Stimulated activated CD4-positive, alpha-beta T cell treated with anti-CD3 and anti-CD28 coated beads, Interleukin-1b, Interleukin-23, amount 100 ng/mL, for 24 hours (primary cell): ENCODE measurements at places on chromosomes 13 and 19.

DNA sequence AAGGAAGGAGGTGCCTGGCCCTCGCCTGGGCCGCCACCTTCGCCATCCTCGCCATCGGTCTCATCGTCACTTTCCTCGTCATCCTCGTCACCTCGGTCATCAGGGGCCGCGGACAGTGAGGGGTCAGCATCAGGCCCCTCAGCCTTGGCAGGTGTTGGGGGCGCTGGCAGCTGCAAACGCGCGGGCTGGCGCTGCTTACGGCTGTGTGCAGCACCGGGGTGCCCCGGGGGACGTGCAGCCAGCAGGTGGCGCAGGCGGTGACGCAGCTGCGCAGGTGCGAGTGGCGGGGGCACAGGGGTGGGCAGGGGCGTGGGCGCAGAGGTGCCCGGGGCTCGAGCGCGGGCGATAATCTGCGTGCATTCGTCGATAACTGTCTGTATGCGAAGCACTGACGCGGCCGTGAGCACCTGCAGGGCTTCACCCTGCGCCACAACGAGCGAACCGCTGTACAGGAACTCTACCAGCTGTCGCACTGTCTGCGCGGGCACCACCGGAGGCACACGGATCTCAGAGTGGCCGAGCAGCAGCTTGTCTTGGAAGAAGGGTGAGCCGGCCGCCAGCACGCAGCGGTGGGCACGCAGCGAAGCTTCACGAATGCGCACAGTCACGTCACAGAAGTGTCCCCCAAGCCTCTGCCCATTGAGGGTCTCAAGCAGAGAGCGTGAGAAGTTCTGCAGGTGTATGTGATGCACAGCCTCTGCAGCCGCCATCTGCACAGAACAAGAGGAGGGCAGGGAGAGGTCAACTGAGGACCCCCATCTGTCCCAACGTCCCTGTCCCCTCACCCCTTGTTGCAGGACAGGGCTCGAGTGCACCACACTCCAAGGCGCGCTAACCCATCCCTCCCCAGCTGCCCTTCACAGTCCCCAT, 2.4 kb downstream of the ZBTB45 start:
- no peak for DNase-seq

- DNase-seq = no peak
Observed at GRCh38 chr19:459724-460511, 915 bp downstream of the SHC2 start.

DNA sequence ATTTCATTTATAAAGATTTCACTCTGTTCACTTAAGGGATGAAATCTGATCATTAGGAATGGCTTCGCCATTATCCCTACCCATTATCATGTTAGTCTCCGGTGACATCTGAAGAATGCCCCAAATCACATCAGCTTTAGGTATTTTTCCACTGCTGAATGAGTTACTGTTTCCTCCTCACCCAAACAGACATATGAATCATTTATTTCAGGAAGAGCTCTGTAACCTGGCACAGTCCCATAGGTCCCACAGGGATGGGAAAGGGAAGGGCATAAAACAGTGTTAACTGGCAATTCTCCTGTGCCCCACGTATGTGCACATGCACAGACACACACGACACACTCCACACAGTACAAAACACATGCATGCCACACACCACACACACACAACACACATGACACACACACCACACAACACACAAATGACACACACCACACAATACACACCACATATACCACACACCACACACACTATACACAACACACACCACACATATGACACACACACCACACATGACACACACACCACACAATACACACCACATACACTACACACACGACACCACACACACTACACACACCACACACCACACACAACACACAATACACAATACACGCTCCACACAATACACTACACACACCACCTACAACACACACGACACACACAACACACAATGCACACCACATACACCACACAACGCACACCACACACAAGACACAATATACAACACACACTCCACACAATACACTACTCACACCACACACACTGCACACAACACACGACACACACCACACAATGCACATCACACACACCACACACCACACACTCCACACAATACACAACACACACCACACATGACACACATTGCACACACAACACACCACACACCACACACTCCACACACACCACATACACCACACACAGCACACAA, 15.4 kb downstream of the TMEM255B start:
- no peak for DNase-seq

DNA sequence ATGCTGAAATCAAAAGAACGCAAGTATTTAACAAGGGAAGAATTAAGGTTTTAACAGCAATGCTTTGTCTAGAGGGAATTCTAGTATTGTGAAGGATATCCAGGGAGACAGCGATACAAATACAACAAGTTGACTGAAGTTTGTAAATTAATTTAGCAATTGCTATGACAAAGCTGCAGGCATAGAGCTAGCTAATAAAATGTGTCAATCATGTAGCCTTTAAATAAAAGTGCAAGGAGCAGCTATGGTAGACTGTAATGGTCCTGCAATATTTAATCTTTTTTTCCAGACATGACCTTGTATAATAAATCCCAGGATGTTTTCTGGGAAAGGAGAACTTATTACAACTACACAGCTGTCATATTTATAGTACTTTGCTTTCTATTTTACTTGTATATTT, 779.3 kb downstream of the SLITRK5 start:
- DNase-seq = no peak

- no peak for DNase-seq
Observed at GRCh38 chr13:85303630-85304029, 495.6 kb downstream of the SLITRK6 start.

DNA sequence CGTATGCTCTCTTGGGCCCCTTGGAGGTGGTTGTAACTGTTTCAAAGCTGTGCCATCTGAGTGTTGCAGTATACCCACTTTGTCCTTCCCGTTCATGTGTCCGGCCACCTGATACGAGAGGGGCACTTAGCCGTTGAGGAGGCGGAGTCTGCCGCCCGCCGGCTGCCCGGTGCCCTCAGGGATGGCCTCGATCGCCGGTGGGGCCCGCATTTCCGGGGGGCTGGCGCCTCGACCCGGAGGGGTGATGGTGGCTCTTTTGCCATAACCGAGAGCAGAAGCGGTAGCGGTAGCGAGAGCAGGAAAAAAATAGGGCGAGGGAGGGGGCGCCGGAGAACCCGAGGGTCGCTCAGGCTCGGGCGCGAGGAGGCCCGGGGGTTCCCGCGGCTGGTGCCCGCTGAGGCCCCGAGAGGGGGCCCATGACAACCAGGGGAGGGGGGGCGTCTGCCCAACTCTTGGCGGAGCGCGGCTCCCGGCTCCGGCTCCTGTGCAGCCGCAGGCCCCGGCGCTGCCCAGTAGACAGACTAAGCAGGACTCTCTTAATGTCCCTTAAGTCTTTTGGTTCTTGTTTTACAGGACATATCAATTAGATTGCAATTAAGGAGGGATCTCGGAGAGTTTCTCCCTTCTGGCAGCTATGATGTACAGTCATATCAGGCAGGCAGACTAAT, 342.7 kb upstream of the SGCG start:
- DNase-seq = no peak

DNA sequence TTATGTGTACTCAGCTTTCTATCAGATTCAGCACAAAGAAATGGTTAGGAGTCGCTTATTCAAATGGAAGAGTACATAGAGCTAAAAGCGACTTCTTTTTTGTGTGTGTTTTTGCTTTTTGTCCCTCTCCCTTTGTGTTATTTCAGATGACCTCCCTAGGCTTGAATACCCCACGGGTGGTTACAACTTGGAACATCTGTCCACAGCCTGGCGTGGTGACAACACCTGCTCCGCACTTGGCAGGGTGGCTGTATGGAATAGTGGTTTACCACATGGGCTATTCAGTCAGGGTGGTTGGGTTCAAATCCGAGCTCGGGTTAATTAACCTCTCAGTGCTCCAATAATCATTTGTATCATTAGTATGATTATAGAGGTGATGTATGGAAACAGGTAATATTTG, 151.6 kb upstream of the FREM2 start:
- no peak for DNase-seq

DNA sequence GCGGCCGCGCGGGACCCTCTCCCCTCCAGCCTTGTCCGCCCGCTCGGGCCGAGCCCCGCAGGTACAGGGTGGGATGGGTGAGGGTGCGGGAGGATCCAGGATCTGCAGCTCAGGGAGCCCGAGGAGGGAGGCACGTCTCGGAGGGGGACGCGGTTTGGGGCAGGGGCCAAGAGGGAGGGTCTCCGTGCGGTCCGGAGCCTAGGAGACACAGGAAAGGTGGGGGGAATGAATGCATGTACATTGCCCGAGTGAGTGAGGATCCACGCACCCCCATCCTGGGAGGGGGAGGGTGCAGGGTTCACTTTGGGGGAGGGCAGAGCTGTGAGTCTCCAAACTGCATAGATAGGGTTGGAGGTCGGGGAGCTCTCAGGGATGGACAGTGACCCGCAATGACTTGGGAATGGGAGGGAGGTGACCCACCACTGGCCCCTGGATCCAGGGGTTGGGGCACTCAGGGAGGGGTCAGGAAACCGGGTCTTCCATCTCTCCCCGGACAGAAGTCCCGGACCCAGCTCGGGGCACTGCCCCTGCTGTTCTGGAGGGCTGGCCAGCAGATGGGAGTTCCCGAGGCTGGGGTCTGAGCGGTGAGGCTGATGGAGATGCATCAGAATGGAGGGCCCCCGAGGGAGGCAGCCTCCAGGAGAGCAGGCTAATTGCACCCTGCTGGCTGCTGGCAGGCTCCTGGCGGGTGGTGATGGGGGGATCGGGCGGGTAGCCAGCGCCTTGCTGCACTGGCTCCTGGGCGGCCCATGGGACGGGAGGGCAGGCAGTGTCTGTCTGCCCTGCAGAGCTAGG, 547 bp downstream of the KCNN1 start:
- DNase-seq = no peak

DNA sequence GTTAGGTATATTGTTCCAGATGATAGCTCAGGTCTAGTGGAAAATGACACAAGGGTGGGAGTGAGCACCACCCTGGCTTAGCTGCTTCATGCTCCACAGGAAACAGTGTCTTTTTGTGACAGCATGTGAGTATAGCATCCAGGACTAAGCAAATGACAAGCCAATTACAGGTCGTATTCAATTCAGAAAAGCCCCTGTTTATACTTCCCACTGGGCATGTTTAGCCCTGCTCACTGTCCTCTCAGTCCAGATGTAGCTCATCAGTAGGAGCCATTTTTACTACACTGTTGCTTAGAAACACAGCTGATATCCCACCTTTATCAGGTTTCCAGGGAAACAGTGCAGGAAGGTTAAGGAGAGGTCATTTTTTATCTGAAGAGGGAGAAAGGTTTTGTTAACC, 8.0 kb downstream of the ABHD13 start:
- DNase-seq = no peak

GRCh38 chr19:2603334-2603733, 99.2 kb downstream of the GNG7 start:
- no peak for DNase-seq

DNA sequence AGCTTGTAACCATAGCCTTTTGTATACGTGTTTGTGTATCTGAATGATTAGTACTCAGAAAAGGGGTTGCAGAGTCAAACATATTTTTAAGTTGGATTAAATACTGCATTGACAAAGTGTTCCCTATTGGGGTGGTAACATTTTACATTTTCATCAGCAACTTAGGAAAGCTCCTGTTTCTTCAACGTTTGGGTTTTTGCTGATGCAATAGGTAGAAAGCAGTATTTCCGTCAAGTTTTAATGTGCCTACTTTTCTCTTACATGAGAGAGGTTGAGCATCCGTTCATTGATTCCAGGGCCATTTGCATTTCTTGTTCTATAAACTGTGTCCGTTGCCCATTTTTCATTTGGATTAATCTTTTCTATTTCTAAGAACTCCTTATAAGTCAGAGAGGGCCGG, 56.2 kb downstream of the SKA3 start:
- DNase-seq = no peak

DNA sequence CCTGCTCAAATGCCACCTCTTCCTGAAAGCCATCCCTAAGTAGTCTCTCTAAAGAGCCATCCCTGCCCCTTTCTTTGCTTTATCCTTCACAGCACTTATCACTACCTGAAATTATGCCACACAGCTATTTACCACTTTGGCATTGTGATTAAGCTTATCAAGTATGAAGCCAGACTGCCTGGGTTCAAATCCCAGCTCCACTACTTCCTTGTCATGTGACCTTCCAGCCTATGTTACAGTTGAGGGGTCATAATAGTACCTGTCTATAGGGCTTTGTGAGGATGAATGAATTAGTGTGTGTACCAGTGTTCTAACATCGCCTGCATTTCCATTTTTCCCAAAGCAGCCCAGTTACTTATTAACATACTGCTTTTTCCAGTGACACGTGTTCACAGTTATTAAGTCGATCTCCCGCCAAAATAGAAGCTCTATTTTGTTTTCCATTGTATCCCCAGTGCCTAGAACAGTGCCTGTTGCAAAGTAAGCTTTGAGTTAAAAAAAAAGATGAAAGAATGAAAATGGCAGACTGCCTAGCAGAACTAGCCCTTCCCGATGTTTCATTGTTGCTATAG, 32.8 kb downstream of the ZSWIM9 start:
- DNase-seq = no peak

DNA sequence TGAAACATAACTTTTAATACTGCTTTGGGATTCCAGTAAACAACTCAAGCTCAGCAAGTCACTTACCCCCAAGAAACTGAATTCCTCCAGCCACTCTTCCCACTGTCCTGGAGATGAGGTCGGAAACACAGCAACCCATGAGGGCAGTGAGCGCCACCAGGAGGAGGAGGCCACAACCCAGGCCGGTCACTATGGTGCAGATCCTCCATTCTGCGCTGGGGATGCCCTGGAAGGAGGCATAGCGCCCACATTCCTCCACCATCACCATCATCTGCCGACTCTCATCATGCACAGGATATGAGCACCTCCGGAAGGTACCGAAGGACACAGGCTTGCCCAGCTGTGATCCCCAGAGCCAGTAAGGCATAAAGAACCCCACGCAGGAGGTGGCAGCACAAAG, 2.2 kb downstream of the LHFPL6 start:
- no peak for DNase-seq

- no peak for DNase-seq
Observed at GRCh38 chr19:4229179-4229931, at the start of gene EBI3. Gene EBI3 (plus strand): TSS chr19:4229523. CDS start chr19:4229551, 28 bp downstream.

- no peak for DNase-seq
Observed at GRCh38 chr19:54254195-54254906, 2.7 kb downstream of the LILRB5 start.

DNA sequence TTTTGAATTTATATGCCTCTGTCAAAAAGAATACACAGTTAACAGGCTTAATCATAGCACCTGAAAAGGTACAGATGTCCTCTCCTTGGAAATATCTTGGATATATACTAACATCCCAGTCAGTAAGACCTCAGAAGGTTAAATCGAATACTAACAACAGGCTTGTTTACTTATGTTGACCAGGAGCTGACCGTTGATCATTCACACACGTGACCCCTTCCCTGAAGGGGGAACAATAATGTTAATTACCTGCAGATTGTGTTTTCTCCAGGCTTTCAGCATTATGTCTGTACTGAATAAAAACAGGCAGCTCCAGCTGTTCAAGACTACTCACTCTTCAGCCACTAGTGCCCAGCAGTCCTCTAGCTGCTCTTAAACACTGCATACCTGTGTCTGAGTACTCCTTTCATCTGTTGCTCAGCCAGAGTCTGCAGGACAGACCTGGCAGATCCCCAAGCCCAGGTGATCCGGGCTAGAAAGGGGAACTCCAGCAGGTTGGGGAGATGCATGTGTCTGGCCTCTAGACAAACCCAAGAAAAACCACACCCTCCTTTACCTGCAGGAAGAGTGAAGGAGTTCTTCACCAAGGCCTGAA, 163.9 kb downstream of the RNF17 start:
- DNase-seq = no peak
